ENCODE measurements at places on chromosomes 2 and 18. TPM values are rescaled to one million over a fixed set of nuclear protein-coding genes. Genes with fewer than 3 reads are reported as not detected.

The FOSL2 gene
- 0.61 TPM for polyA plus RNA-seq

The SERPINB13 gene
- polyA plus RNA-seq: not detected

- DNase-seq: no peak
Observed at GRCh38 chr2:120220756-120221155, 2.4 kb downstream of the TMEM185B start.

DNA sequence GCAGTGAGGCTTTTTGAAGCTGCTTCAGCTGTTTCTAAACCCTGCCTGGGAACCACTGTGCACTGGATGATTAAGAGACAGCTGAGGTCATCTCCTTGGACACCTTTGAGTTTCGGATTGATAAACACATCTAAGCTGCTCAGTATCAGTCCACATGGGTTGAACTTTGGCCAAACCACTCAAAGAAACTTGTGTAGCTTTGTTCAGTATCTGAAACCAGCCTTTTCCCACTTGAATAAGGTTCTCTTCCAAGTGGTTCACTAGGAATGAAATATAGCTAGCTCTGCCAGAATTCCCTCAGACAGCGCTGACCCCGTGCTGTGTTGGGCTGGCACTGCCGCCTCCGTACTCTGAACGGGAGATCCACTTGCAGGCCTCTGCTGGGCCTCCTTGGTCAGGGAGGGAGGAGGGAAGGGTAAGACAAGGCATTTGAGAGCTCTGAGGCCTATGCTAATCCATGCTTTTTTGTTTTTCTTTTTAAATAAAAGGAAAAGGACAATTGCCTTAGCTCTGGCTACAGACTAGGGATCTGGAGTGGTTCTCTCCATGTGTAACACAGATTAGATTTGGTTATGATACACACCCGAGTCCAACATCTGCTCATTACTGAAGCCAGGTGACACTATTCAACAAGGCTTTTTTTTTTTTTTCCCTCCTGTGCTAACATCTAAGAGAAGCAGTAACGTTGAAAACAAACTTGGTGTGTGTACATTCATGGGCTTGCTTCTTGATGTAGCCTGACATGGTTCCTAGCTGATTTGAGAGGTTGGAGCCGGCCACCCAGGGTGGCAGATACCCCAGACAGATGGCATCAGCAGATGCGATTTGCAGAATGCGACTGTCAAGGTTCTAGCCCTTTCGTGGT lies 67.7 kb downstream of the NCK2 start:
- no peak for DNase-seq

DNA sequence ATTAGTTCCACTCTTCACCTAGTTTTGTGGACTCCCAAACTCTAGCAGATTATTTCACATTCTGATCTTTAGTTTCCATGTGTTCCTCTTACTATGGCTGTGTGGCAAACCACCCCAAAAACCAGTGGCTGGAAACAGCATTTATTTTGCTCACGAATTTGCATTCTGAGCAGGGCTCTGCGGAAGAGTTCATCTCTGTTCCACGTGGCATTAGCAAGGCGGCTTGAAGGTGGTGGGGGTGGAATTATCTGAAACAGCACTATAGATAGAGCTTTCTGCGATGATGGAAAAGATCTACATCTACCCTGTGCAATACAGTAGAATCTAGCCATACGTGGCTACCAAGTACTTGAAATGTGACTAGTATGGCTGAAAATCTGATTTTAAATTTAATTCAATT lies 5.9 kb downstream of the TWSG1 start:
- DNase-seq: no peak

The BMP10 gene
- not detected for polyA plus RNA-seq

DNA sequence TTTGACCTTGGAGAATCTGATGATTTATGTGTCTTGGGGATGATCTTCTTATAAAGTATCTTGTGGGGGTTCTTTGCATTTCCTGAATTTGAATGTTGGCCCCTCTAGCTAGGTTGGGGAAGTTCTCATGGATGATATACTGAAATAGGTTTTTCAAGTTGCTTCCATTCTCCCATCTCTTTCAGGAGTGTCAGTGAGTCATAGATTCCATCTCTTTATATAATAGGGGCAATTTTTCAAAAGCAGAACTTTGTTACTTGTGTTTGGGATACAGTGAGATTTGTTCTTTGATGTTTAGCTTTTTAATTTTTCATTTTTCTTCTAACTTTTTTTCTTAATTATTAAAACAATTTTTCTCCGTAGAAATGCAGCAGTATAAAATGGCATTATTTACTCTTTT lies 19.4 kb downstream of the TMEM87B start:
- DNase-seq: no peak

The AKAIN1 gene
- not detected for polyA plus RNA-seq
